Heart right ventricle (tissue), 16 donors: ENCODE measurements at places on chromosomes 4 and X. TPM values are rescaled to one million over a fixed set of nuclear protein-coding genes. Genes with fewer than 3 reads are reported as not detected.

Gene LRIT3
- 0.03 TPM for polyA plus RNA-seq

Gene NUDT10
- 0.33 TPM for polyA plus RNA-seq

Gene SRPX
- 70.9 TPM for polyA plus RNA-seq

Gene GRID2
- 0.01 TPM for polyA plus RNA-seq

Gene WFS1
- polyA plus RNA-seq = 35.0 TPM

Gene ODAPH
- polyA plus RNA-seq = 0.06 TPM

Gene CHIC1
- polyA plus RNA-seq = 3.7 TPM

Gene CDKL5
- 3.9 TPM for polyA plus RNA-seq

GRCh38 chr4:1933700-1934099, 62.5 kb downstream of the NSD2 start:
- no peak for DNase-seq

DNA sequence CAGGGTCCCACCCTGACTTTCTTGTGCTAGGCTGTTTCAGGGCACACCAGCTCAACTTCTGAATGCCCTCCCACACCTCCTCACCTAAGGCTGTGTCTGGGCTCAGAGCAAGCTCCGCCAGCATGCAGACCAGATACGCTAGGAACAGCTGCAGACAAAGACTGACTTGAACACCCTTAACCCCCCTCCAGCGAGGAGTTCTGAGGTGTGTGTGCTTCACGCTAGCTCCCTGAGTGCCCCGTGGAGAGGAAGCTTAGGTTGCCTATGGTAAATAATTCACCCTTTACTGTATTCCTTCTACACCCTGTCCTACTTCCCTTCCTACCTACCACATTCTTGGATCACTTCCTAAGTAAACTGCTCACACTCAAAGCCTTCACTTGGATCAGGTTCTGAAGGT, 115.0 kb downstream of the VCX3B start:
- DNase-seq = no peak

DNA sequence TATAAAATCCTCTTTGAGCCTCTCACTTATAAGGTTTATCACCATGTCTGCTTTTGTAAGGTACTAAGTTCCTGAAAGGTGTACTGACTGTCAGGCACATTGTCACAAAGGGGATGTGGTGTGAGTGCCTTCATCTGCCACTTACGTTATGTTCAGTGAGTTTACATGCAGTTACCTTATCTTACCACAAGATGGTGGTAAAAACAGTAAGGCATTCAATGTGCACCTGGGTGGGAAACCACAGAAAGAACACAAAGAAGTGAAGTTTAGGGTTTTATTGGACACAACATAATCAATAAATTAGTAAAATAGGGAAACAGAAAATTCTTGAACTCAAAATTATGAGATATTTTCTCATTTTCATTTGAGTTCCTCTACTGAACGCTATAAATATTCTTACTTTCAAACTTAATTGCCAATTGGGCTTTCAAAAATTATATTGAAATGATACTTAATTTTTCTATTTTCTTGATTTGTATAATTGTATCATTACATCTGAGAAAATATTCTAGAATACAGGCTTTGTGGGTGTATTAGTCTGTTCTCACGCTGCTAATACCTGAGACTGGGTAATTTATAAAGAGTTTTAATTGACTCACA, 650.8 kb downstream of the PCDH7 start:
- no peak for DNase-seq

DNA sequence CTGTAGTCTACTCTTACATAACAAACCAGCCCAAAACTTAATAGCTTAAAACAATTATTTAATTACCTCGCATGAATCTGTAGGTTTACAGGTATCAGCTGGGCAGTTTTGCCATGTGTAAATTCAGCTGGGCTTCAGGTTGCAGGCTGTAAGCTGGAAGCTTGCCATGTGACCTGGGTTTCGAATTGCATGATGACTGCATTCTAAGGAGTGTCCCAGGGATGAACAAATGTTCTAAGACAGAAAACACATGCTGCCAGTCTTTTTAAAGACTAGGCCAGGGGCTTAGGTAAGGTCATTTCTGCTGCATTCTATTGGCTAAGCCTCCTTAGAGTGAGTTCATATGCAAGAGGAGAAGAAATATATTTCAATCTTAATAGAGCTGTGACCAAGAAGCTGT, 44.8 kb downstream of the GRIA2 start:
- DNase-seq = no peak

GRCh38 chrX:47662144-47662657, 3.2 kb upstream of the UXT start:
- no peak for DNase-seq

GRCh38 chrX:123873956-123874355, 14.1 kb downstream of the XIAP start:
- no peak for DNase-seq

DNA sequence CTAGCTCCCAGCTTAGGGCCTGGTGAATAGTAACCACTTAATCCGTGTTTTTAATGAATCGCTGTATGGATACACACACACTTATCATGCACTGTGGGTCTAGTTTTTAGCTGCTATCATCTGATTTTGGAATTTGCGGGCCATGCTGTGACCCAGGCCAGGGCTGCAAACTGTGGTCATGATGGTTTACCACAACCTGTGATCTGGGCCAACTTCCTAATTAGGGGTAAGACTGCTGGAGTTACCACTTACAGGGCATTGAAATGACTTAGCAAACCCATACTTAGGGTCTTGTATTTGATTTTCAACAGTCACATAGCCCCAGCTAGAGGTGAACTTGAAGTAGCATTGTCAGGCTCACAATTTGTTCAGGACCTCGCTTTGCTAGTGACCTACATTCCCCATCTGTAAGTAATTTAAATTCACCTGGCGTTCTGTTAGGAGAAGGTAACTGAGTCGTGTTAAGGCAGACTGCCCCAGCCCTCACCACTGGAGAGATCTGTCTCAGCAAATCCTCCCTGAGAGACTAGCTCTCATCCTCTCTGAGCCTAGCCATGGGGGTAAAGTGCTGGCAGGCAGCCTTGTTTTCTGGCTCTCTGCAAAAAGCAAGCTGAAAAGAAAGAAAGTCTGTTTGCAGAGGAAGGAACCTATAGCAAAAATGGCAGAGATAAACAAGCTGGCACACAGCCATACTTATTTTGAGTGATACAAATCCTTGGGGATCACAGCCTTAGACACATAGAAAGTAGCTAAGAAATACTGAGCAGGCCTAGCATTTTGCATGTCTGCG, 33.8 kb upstream of the EGFL6 start:
- no peak for DNase-seq

DNA sequence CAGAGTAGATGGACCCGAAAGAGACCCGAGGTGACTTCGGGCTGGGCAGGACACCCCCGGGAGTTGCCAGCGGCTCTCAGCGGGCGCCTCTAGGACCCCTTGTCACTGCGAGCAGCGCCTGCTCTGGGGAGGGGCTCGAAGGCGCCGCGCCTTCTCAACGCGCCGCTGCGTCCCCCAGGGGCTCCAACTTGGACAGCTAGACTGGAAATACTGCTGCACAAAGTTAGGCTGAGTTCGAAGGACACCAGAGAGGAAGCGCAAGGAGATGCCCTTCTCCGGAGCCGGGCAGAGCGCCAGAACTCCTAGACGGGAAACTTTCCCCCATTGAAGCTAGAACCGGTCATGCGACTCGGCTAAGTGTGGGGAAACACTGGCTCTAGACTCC, 493 bp upstream of the KCNIP4 start:
- DNase-seq = no peak
